ENCODE measurements at places on chromosomes 1 and 21.
A peak's percentile ranks its signal among the peaks of the same experiment; 100 is the strongest.

DNA sequence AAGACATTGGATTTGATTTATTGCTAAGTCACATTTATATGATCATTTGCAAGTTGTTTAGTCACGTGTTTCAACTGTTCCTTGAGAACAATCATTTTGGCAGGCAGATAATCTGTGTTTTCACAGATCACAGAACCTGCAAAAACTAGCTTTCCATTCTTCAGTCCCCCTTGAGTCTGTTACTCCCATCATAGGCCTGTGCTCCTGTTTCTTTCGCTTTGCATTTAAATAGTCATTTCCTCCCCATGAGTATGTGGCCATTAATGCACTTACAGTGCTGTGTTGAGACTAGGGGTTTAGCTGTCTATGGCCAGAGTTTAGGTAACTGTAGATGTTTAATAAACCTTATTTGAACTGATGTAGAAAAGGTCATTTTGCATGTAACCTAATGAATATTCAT, 214.5 kb downstream of the PATJ start:
- DNase-seq: no peak

DNA sequence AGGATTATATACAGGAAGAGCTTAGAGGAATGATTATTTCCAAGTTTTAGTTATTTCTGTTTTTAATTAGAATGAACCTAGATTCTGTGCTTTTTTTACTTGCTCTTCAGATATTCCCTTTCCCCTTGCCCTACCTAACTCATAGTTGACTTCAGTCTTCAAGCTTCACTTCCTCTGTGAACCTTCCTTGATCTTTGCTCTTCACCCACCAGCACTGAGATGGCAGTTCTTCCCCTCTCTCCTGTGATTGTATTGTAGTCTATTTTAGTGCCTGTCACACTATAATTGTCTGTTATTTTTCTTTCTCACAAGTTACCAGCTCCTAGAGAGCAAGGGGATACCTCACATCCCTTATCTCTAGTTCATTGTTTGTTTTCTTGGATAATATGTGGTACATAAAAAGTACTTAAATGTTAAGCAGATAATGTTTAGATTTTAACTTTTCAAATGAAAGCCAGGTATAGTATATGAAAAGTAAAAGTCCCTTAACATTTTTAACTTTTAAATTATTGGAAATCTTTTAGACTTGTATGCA, 33.2 kb downstream of the KCTD3 start:
- DNase-seq: no peak

DNA sequence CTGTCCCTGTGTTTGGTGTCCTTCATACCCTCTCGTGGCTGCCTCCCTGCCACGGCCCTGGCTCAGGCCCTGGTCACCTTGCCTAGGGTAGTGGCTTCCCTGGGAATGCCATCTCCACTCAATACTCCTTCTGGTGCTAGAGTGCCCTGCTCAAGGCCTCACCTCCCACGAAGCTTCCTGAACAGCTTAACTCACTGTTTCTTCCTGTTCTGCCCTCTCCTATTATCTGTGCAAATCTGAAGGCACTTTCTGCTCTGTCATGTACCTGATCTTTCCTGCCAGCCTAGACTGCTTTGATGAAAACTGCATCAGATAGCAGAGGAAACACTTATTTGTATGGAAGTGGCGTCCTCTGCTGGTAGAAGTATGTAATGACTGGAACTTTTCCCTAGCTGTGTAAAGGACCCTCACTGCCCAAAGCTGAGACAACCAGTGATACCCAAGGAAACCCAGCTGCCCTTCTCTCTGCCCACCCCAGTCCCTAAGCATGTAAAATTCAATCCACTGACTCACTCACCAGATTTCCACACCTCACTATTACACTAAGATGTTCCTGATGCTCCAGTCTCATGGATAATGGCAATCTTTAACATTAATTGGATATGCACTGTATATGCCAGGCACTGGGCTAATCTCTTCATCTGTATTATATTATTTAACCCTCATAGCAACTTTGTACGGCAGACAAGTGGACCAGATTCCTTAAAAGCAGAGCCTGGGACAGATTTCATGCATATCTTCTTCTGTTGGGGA, 36.2 kb upstream of the BTG2 start:
- no peak for DNase-seq

- DNase-seq: no peak
Observed at GRCh38 chr1:184472136-184472535, 85.3 kb downstream of the C1orf21 start.

DNA sequence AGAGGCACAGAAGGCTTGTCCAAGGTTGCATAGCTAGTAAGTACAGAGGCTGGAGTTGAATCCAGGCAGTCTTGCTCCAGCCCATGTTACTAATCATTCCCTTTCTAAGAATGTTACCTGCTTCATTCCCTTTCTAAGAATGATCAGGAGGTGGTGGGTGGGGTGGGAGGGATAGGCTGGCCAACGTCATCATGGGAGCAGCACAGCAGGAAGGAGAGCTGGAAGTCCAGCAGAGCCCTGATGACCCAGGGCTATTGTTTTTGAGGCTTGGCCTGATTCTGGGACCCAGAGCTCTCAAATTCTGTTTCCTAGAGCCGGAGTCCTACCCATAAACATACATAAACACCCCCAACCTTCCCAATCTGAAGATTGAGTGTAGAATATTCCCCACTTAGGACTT, 11.8 kb upstream of the CSF1 start:
- no peak for DNase-seq

- DNase-seq: no peak
Observed at GRCh38 chr21:45640001-45640887, 3.3 kb upstream of the PCBP3 start.

GRCh38 chr1:63934697-63935096, 160.9 kb downstream of the ROR1 start:
- no peak for DNase-seq

DNA sequence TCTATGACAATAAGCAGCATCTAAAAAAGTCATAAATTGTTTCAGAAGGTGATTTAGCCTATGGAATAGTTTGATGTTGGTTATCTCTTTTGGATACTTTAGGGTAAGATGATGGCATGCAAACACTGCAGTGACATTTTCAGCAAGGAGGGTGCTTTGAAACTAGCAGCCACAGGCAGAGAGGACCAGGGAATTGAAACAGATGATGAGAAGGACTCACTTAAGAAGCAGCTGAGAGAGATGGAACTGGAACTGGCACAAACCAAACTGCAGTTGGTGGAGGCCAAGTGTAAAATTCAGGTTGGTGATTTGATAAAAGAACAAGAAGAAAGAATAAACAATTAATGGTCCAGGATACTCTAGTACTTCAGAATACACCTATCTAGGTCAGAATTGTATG, 11.2 kb upstream of the CACYBP start:
- no peak for DNase-seq

GRCh38 chr1:160488347-160489058, 34.6 kb downstream of the SLAMF6 start:
- DNase-seq: no peak

DNA sequence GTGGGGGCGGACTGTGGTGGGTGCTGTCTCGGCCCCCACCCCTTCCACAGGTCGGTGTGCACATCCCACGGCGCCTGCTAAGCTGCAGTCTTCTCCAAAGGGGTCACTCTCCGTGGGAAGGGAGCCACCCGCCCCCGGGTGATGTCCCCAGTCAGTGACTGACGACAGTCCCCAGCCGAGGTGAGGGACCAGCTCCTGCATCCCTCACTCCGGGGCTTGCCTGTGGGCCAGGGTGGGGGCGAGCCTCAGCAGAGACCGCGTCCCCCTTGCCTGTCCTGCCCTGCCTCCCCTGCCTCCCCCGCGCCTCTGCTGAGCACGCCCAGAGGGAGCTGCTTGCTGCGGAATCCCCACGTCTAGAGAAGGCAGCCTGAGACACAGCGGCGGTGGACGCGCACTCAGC, 35.9 kb upstream of the PDE9A start:
- DNase-seq: no peak

DNA sequence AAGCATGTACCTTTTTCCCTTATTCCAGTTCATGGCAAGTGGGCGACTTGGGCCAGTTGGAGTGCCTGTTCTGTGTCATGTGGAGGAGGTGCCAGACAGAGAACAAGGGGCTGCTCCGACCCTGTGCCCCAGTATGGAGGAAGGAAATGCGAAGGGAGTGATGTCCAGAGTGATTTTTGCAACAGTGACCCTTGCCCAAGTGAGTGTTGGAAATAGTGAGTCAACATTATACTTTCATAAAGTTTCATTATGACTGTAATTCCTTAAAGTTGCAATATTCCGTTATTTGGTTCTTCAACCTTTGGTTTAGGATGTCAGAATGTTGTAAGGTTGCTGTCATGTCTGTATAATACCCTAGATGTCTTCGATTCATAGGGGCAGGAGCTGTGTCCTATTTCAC, 230.5 kb downstream of the TPR start:
- DNase-seq: no peak

GRCh38 chr1:162908780-162909179, 47.8 kb upstream of the CCDC190 start:
- DNase-seq: no peak

GRCh38 chr1:152427458-152427857, 13.4 kb upstream of the CRNN start:
- DNase-seq: no peak

DNA sequence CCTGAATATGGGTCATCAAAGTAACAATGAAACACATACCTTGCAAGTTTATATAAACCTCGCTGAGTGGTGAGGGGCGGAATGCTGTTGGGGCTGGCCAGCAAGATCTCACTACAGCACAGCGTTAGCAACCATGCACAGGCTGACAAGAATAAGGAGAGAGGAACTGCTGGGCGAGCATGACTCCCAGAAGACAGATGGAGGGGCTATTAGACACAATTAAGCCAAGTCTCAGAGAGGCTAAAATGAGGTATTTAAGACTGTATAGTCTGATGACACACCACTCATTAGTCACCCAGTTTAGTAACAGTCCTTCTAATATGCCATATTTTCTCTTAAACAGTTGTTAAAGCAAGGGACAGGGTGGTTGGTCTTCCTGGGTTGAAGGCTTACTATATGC, 340.2 kb upstream of the NR5A2 start:
- no peak for DNase-seq

DNA sequence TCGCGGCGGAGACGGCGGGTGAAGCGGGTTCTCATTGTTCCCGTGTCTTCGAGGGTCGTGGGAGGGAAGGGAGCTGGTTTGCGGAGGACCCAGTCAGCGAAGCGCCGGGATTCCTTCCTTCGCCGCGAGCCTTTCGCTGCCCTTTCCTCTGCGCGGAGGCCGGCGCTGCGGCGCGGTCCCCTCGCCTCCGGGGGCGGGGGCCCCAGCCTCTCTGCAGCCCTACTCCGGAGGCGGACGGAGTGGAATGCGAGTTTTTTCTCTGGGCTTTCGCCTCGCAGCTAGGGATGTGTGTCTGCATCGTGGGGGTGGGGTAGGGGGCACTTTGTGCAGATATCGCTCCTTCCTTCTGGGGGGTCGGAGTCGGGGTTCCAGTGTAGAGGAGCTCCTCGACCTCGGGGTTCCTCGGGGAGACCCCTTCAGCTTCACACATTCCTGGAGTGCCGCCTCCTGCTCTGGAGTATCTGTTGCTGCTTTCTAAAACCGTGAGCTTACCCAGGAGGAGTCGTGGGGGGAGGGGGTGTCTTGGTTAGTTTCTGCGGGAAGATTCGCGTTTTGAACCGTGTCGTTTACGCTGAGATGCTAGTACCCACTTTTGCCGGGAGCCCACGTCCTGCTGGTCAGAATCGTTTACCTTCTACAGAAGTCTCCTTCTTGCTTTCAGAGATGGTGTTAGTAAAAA, 595 bp downstream of the RNF2 start:
- peak; percentile 56 for DNase-seq

GRCh38 chr1:29471487-29472313, 235.4 kb downstream of the PTPRU start:
- no peak for DNase-seq

All from left hindlimb (tissue), 1 donor.